ENCODE measurements at places on chromosomes 6 and 20.

DNA sequence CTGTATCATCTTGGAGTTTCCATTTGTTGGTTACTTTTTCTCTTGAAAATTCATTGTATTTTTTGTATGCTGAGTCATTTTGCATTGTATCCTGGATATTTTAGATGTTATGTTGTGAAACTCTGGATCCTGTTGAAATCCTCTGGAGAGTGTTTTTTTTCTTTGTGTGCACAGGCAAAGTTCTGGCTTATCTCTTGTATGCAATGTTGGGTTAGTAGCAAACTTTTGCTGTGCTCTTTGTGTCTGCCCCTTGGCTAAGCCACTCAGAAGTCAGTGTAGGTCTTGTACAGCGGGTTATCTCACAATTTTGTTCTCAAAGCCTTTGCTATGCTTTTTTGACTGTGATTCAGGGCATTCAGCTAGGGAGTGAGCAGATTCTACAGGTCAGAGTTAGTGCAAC, 29.1 kb upstream of the LMBRD1 start:
- DNase-seq: peak; percentile 88

DNA sequence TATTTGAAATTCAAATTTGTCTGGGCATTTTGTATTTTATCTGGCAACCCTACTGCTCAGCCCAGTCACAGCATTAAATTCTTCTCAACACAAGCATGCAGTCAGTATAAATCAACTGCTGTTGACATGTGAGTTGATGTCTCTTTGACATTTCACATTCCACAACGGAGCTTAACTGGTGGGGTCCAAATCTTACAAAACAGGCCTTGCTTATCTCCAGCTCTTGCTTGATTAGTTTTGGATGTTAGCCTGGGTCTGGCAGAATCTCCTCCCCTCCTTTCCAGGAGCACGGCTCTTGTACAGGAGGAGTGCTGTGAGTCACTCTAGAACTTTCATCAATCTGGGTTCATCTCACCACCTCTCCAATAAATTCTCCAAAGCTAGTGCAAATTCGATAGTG, 80.8 kb upstream of the PHACTR1 start:
- DNase-seq: peak; percentile 85

- no peak for DNase-seq
Measured at GRCh38 chr6:156657296-156657695, 119.9 kb upstream of the ARID1B start.

DNA sequence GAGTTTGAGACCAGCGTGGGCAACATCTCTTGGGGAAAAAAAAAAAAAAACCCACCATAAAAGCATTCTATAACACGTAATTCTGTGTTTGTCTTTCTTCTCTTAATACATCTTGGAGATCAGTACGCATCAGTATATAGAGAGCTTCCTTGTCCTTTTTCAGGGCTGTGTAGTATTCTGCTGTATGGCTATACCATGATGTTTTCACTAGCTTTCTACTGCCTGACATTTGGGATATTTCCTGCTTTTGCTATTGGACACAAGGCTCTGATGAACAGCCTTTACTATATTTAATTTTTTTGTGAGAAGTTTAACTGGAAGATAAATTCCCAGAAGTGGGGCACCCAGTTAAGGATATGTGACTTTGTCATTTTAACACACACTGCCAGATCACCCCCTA, 7.0 kb downstream of the TRIB3 start:
- no peak for DNase-seq

DNA sequence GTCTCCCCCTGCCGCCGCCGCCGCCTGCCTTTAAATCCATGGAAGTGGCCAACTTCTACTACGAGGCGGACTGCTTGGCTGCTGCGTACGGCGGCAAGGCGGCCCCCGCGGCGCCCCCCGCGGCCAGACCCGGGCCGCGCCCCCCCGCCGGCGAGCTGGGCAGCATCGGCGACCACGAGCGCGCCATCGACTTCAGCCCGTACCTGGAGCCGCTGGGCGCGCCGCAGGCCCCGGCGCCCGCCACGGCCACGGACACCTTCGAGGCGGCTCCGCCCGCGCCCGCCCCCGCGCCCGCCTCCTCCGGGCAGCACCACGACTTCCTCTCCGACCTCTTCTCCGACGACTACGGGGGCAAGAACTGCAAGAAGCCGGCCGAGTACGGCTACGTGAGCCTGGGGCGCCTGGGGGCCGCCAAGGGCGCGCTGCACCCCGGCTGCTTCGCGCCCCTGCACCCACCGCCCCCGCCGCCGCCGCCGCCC, 474 bp downstream of the CEBPB start:
- peak; percentile 52 for DNase-seq

DNA sequence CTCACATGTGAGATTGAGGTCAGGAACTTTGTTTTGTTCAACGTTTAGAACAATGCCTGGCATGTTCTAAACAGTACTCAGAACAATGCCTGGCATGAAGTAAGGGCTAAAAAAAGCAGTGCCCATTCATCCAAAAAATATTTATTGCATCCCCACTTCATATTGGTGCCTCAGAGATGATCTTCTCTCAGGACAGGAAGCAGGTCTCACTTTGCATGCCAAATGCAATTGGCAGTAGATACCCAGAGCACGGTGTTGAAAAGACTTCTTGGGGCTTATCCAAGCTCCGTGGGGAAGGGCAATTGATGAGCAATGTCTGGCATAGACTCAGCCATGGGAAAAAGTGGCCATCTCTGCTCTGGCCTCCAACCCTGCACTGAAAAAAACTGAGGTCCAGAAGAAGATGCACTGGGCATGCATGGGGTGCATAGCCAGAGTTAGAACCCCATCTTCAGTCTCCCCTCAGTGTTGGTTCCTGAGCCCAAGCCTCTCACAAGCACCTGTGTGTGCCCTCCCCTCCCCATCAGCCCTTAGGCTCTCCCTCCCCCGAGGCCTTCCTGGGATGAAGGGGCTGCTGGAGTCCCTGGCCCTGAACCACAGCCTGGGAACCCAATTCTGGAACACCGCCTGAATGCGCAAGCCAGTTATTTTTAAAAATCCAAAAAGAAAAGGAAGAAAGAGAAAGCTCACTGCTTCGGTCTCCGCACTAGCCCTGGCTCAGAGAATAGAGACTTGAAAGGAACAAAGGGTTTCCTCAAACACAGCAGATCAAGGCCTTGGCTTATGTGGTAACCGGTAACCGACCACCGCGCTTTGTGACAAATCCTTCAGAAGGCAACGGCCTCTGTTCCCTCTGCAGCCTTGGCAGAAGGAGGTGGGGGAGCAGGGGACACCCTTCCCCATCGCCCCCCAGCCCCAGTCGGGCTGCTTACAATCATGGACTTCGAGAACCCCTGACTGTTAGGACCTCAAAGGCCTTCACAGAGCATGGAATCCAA, 78.5 kb upstream of the SIRPA start:
- DNase-seq: peak; percentile 93

DNA sequence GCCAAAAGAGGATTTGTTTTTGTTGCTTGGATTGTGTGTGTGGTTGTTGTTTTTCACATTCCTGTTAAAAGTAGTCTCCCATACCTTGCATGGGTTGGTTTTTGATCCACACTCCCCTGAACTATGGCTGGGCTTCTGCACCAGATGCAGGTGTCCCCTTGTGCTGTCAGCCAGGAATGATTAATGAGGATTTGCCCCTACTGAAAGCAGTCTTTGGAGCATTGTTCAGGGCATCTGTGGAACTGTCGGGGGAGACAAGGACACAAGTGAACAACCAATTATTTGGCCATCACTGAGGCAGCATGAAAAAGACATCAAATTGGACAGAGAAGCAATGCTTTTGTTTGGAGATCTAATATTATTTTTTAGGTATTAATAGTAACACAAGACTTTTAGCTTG, 373.2 kb upstream of the MMS22L start:
- no peak for DNase-seq

- DNase-seq: no peak
Measured at GRCh38 chr6:154379585-154379984, 23.0 kb upstream of the IPCEF1 start.

GRCh38 chr20:34171640-34172039, 59.6 kb upstream of the EIF2S2 start:
- DNase-seq: no peak

DNA sequence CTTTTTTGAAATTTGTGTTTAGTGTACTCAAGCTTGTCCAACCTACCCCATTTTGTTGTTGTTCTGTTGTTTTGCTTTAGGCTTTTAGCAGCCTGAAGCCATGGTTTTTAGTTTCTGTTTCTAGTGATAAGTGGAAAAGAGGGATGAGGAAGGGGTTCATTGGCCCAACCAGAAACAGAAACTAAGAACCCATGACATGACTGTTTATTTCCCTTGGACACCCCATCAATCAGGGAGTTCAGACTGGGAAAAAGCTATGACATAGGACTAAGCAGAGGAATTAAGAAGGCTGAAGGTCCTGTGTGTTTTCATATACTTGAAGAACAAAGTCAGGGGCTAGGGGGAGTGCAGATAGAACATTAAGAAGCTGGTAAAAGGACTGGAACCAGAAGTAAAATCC, 194.5 kb upstream of the THEMIS start:
- DNase-seq: no peak

GRCh38 chr6:134674562-134674961, 275.3 kb downstream of the ALDH8A1 start:
- DNase-seq: no peak

GRCh38 chr6:30321692-30322388, 4.9 kb upstream of the TRIM39 start:
- DNase-seq: peak; percentile 65

GRCh38 chr6:35468980-35469750, 964 bp downstream of the RPL10A start:
- no peak for DNase-seq

DNA sequence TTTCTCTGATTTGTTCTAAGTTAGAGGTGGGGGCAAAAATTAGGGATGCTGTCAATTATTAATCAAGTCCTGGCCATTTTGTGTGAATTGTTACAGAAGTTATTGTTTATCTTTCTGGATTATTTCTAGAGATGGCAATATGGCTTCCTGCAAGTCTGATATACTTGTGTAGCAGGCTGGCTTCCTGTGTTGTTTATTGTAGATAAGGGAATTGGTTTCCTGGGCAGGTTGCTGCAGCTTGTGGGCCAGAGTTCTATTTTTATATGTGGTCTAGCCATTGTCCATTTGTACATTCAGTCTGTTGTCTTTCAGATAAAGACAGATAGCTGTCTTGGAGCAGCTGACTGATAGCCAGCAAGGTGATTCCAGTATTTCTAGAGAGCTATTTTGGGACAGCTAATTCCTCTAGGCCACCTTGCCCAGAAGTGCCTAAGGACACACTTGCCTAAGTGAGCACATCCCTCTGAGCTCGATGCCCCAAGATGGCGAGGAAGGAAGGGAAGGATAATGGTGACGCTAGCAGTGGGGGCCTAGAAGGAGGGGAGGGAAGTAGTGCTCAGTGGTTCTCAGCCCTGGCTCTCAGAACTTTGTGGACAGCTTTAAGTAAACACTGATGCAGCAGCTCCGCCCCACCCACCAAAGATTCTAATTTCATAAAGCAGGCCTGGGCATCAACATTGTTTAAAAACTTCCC, 25.5 kb downstream of the DDO start:
- no peak for DNase-seq

GRCh38 chr20:53736122-53736756, 142.6 kb upstream of the ZNF217 start:
- DNase-seq: no peak

DNA sequence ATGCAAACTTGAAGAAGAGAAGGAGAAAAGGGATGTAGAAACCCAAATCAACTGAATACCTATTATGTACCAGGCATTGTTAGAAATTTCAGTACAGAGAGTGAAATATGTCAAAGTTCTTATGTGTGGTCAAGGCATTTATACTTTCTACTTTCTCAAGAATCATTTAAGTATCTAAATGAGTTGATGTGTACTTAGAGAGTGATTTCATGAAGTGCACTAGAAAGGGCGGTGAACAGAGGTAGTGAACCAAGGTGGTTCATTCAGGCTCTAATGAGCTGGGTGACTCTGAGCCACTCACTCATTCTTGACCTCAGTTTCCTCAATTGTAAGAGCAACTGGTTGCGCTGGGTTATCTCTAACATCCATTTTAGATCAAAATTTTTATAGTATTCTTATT, 3.3 kb downstream of the PDE7B start:
- DNase-seq: no peak

DNA sequence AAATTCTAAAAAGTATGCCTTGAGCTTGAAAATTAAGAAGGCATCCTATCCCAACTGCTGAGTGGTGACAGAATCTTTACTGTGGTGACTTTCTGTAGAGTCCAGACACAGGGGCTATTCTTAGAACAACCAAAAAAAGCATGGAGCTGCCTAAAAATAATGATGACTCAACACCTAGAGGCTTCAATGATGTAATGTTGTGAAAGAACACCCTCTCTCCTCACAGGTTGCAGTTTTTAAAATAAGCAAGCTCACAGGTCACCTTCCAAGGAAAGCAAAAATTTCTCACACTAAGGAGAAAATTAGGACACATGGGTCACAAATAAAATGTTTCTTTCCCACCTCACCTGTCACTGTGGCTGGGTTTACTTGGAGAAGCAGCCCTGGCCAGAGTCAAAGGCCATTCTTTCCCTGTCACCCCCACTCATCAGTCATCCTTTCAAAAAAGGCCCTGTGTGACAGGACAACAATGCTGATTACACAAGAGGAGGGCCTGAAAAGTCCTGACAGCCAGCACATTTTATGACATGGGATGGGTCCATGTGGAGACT, 53.5 kb downstream of the RCAN2 start:
- DNase-seq: peak; percentile 74

DNA sequence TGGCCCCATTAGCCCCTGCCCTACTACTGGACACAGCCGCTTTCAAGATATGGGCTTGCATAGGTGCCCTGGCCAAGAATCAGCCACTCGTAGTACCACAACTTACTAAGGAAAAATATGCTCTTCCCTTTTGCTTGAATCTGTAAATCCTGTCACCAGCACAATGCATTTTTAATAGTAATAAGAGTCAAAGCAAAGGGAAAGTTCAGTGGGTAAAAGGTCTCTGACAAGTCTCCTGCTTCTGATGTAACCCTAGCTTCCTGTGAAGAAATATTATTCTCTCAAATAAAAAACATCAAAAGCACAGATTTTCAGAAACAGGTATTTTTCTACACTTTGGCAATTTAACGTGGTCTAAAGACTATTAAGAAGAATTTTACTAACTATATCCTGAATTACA, 373.8 kb downstream of the GJA1 start:
- DNase-seq: peak; percentile 45

- no peak for DNase-seq
Measured at GRCh38 chr6:106417572-106418147, 57.1 kb downstream of the CRYBG1 start.

DNA sequence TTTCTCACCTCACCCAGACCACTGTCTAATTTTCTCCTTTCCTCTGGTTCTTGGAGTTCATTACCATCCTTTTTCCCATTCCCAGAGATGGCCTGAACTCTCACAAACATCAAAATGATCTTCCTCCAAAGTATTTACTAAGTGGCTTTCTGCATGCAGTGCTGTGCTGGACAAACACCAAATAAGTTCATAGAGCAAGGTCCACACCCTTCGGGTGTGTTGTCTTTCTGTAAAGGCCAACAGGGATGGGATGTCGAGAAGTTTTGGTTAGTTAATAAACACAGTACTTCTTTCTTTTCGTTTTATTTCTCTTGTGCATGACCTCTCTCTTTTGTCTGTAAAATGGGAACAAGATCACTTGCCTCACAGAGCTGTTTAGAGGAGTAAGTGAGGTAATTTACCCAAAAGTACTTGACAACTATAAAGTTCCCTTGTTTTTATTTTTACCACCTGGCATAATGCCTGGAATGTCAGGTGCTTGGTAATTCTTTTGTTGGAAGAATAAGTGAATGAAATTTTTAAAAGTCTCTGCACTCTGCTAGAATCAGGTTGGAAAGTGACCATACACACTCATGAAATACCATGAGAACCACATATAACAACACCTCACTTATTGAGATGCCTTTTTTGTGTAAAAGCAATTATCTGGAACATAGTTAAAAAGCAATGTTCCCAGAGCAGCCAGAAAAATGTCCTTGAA, 22.8 kb upstream of the CCN6 start:
- DNase-seq: no peak
